ENCODE measurements at places on chromosomes 2 and 18.

DNA sequence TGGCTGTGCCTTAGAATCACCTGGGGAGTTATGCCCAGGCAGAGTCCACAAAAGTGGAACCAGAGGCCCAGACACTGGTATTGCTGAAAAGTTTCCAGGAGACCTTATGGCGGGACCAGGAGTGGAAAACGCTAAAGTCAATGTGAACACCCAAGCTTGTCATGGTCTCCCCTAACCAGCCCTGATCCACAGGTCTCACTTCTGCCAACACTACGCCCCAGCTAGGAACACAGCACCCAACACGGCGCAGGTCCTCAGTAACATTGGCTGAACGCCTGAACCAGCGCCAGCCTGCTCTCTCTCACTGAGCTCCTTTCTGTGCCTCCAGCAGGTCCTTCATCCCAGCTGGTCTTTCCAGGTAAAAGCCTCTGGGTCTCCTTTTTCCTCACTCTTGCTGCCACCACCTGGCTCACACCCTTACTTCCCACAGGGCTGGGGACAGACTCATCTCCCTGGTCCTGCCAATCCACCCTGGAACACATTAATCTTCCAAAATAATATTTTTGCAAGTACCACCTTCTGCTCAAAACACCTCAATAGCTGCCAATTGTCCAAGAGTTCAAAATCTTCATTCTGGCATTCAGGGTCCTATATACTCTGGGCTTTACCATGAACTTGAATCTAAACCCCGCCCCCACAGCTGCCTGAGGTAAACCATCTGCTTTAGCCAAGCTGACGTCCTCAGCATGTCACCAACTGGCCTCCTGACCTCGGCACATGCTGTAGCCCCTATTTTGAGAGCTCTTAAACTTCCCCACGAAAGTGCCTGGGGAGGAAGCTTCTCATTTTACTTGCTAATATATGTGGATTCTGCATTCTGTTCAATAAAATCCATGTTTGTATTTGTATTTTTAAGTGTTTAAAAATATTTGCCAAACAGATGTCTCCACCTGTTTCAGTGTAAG lies 34.6 kb downstream of the ADCY3 start:
- DNase-seq = no peak

DNA sequence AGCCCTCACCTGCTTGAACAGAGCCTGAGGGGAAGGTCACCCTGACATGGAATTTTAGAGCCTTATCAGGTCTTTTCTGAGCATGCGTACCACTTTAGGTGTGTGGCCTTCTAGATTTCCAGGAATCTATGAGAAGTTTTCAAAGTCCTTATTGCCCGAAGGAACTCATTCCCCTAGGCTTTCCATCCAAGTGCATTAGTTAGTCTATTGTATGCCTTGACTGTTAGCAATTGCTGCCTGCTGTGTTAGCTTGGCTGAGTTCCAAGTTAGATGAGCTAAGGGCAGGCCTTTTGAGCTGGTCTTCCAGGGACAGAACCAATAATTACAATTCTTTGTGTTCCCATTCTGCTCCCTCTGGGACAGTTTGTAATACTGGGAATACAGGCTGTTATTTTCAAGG lies 30.8 kb upstream of the PUM2 start:
- no peak for DNase-seq

DNA sequence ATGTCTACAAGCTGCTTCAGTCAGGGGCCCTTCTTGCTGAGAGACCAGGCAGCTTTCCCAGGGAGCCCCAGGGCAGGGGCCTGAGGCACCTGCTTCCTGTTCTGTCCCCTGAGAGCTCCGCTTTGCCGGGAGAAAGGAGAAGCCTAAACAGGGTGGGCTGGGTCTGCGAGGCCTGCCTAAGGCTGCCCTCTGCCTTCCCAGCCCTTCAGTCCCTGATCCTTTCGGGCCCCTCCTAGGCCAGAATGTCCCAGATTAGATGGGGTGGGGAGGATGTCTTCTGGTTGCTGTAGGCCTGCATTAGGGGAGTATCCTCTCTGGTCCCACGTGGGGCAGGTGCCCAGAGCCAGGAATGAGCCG lies 72.4 kb downstream of the TGOLN2 start:
- DNase-seq = no peak

GRCh38 chr2:143901185-143901842 lies 618.6 kb downstream of the ZEB2 start:
- no peak for DNase-seq
